Transverse colon (tissue), 4 donors: ENCODE measurements at places on chromosomes 7 and 10. TPM values are rescaled to one million over a fixed set of nuclear protein-coding genes. Genes with fewer than 3 reads are reported as not detected.

GRCh38 chr10:52146766-52147165, 167.3 kb upstream of the DKK1 start:
- DNase-seq = no peak
- no peaks in the 10 kb centered on the region for H3K36me3 ChIP-seq
- H3K4me1 ChIP-seq = no peaks in the 10 kb centered on the region
- no peaks in the 10 kb centered on the region for H3K27me3 ChIP-seq
- no peak overlapping the region for H3K4me3 ChIP-seq
- H3K27ac ChIP-seq = no peak overlapping the region

- H3K27me3 ChIP-seq = no peaks in the 10 kb centered on the region
- H3K4me3 ChIP-seq = no peak overlapping the region
- DNase-seq = no peak
- H3K36me3 ChIP-seq = peaks cover 4% of the 10 kb centered on the region
- H3K27ac ChIP-seq = no peak overlapping the region
These were observed 53.3 kb downstream of the ZMYND11 start for GRCh38 chr10:188546-188945.

DNA sequence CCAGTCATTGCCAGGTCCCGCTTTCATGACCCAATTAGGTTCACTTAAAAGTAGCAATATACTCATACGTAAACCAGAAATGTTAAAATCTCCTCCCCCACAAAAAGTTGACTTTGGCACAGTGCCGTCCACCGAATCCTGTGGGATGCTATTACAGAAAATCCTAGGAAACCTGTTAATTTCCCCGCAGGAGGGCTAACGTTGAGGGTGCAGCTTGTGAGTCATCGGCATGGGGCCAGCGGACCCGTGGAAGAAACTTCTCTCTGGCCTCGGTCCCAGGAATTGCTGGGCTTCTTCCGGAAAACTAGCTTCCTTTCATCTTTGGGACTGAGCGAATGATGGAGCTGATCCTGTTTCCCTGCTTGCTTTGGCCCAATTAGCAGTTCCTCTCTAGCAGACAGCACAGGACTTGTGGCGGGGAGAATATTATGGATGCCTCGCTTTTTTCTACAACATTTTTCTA, 13.5 kb downstream of the CRYGN start:
- H3K27ac ChIP-seq = peak overlapping the region; percentile 75
- peaks cover 17% of the 10 kb centered on the region for H3K4me1 ChIP-seq
- H3K27me3 ChIP-seq = no peaks in the 10 kb centered on the region
- H3K4me3 ChIP-seq = no peak overlapping the region

Gene CALHM1
- not detected for total RNA-seq

DNA sequence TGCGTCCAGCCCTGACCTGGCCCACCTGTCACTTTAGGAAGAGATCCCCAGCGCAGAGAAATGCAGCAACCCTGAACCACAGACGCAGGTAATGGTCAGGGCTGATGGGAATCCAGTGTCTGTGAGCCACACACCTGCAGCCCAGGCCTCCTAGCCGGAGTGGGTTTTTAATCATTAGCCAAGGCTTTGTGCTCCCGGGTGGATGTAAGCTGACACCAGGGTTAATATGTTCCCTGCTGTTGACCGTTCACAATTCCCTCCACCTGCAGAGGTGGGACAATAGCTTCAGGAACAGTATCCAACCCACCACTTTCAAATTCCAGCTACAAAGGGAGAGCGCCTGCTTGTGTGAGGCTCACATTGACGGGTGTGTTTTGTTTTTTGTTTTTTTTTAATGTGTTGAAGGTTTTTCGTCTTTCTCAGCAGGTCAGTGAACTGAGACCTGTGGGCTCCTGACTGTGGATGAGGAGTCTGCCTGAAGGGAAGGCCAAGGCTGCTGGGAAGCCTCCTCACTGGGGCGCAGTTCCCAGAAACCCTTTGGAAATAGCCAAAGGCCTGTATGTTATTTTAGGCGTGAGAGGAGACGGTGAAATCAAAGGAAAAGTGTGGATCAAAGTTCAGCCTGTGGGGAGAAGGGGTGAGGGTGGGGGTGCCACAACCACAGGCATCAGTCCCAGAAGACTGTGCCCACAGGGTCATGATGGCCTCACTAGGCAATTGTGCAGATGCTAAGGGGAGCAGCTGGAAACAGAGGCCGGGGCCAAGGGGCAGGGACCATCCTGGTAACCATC, 111.1 kb downstream of the TNS3 start:
- DNase-seq = peak; percentile 56
- no peaks in the 10 kb centered on the region for H3K36me3 ChIP-seq
- peak overlapping the region; percentile 63 for H3K27ac ChIP-seq
- H3K4me3 ChIP-seq = no peak overlapping the region

DNA sequence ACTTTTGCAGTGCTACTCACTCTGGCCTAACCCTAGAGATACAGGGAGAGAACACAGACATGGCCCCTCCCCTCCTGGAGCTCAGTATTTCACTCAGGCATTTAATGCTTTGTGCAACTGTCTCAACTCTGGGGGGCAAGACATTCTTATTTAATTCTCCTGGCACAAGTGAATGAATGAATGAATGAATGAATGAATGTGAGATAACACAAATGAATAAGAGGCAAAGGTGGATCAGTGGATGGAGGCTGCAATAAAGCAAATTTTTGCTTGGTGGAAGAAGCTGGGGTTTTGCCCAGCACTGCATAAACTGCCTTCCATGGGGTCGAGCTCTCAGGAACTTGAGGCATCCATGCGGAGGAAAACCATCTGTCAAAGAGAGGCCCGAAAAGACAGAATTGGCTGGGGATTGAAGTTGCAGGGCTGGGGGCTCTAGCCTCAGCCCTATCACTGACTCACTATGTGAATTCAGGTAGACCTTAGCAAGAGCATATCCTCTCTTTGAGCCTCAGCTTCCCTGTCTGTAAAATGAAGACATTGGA, 441.4 kb upstream of the ZMIZ1 start:
- no peak overlapping the region for H3K4me3 ChIP-seq
- no peaks in the 10 kb centered on the region for H3K27me3 ChIP-seq
- no peak for DNase-seq
- no peak overlapping the region for H3K27ac ChIP-seq
